Stimulated activated CD8-positive, alpha-beta memory T cell treated with anti-CD3 and anti-CD28 coated beads, Interleukin-4, amount 100 ng/mL, for 24 hours (primary cell): ENCODE measurements at places on chromosomes 13 and 19.

DNA sequence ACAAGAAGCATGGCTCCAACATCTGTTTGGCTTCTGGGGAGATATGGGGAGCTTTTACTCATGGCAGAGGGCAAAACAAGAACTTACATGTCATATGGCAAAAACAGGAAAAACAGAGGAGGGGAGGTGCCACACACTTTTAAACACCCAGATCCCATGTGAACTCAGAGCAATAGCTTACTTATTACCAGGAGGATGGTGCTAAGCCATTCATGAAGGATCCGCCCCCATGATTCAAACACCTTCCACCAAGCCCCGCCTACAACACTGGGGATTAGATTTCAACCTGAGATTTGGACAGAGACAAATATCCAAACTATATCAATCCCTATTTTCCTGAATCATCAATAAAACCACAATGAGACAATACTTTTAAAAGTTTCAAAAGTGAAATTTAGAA is 712.1 kb downstream of the PCDH9 start:
- DNase-seq = no peak

DNA sequence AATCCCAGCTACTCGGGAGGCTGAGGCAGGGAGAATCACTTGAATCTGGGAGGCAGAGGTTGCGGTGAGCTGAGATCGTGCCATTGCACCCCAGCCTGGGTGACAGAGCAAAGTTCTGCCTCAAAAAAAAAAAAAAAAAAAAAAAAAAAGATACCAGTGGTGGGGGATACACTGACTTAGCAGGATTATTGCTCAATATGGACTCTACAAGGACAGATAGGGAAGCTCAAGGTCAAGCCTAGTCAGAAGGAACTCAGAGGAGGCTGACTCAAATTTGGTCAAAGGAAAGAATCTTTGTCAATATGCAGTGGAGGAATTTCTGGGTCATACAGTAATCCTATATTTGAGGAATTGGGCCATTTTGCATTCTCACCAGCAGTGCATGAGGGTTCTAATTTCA is 6.7 kb upstream of the DIAPH3 start:
- DNase-seq = no peak

- DNase-seq = no peak
These were observed 3.2 kb downstream of the ATP4B start for GRCh38 chr13:113654591-113655345.

DNA sequence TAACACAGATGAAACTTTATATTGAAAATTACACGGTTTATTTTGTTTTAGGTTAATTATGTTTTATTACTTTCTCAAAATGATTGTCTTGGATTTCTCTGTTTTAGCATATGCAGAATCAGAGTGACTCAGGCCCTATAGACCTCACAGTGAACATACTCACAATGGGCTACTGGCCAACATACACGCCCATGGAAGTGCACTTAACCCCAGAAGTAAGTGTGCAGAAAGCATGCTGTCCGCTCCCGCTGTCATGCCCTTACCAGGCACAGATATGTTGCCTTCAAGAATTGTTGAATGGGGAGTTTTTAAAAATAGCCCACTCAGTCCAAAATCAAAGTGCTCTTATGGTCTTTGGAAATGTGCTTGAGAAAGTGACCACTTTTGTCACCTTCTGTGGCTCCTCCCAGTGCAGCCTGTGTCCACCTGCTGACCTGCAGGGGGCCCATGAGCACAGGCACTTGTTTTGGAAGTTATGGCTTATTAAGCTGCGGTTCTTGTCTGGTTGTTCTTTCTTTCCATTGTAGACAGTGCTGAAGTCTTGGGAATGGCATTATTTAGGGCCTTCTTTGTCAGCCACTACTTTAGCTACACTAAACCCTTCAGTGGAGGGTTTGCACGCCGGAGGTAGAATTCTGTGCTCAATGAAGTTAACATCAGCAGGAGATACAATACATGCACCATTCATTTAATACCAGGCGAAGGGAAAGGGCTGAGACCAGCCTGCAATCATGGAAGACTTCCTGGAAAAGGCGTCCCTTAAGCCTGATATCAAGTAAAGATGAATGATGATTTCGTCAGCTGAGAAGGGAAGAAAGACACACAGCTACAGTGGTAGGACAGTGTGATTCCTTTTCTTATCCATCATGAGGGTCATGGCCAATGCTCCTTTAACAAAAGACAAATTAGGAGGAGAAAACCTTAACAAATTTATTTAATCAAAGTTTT is 36.7 kb downstream of the CUL4A start:
- no peak for DNase-seq

- DNase-seq = no peak
These were observed 127.9 kb downstream of the SLITRK6 start for GRCh38 chr13:85671336-85671735.

- DNase-seq = no peak
These were observed 93.5 kb downstream of the ATP11A start for GRCh38 chr13:112783135-112783977.

DNA sequence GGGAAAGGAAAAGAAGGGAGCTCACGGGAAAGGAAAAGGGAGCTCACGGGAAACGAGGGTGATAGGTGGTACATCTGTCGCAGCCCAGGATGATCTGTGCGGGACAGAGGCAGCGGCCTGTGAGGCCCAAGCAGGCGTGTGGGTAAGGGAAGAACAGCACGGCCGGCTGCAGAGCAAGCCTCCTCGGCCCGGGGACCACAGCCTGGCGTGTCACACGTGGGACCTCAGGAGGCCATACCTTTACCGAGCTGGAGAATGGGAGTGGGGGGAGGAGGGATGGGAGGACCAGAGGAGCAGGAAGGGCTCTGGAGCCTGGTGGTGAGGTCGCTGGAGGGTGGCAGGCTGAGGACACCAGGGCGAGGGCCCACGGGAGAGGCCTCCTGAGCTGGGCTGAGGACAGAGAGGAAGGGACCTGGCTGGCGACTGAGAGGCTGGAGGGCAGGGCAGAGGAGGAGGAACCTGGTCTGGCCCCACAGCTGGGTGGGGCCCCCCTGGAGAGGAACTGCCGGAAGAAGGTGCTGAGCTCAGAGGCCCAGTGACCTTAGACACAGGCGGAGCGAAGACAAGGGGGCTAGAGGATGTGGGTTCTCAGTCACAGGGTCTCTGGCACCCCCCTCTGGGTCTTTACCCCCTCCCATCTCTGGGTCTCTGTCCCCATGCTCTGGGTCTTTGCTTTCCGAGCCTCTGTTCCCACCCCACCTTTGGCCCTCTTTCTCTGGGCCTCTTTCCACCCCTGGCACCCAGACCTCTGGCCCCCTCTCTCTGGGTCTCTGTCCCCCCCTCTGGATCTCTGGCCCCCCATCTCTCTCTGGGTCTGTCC is 2.9 kb upstream of the FTL start:
- no peak for DNase-seq

- DNase-seq = no peak
These were observed 59.4 kb upstream of the WASF3 start for GRCh38 chr13:26497968-26498511.

DNA sequence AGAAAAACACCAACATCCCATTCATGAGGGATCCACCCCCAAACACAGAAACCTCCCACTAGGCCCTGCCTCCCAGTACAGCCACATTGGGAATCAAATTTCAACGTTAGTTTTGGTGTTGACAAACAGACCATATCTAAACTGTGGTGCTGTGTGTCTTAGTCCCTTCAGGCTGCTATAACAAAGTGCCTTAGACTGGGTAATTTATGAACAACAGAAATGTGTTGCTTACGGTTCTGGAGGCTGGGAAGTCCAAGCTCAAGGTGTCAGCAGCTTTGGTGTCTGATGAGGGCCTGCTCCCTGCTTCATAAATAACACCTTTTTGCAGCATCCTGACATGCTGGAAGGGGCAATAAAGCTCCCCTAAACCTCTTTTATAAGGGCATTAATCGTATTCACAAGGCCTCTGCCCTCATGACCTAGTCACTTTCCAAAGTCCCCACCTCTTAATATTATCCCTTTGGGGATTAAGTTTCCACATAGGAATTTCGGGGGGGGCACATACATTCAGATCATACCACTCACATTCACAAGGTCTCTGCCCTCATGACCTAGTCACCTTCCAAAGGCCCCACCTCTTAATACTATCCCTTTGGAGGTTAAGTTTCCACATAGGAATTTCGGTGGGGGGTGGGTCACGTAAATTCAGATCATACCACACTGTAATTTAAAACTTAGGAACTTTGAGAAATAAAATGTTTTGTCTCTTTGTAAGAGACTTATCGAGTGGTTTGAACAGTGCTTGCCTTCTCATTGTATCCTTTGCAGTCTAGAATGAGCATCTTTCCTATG is 27.5 kb downstream of the ZNF507 start:
- no peak for DNase-seq

DNA sequence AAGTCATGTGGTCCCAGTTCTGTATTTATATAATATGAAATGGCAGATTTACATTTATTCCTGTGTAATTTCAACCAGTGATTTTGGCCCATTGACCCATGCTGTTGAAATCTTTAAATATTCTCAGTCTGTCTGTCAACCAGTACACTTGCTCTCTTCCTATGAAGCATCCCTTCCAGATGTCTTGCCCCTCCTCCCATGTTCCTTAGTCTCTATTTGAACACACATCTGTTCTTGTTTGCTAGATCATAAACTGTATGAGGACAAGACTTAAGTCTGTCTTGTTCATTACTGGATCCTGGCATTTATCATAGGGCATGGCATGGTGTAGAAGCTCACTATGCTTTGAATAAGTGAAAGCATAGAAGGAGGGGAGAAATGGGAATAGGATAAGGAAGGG is 34.9 kb downstream of the STARD13 start:
- DNase-seq = no peak

DNA sequence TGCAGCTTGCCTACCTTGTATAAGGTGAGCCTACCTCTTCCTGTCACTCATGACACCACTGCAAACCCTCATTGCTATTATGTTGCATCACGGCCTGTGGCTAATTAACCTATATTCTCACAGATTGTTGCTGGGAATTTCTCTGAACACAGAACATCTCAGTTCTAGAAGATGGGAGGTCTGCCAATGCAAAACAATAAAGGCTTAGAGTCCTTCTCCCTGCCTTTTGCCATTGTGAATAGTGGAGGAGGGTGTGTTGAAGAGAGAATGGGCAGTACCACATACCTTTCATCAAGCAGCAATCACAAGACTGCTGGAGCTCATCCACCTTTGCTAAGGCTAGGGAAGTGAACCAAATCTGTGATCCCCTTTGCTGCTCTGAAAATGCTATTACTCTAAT is 34.4 kb downstream of the WDFY2 start:
- DNase-seq = no peak

DNA sequence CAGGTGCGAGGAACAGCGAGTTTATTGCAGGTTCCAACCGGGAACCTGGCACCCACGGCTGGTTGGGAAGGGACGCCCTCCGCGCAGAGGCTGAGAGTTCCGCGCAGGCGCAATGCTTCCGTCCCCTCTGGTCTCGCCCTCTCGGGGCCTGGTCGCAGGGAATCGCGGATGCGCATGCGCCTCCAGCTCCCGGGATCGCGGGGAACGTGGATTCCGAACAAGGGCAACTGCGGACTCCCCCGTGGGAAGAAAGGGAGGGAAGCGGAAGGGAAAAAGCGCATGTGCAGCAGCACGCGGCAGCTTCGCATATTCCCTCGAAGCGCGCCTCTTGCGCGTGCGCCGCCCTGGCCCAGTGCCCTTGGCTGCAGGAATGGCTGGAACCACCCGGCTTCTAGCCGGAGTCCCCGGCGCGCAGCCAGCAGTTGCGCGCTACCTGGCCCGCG is 1.1 kb downstream of the TSSK6 start:
- DNase-seq = no peak

GRCh38 chr13:90732049-90732448 is 615.4 kb upstream of the MIR17HG start:
- DNase-seq = no peak

GRCh38 chr13:33994198-33994597 is 176.2 kb downstream of the RFC3 start:
- no peak for DNase-seq

- no peak for DNase-seq
These were observed 215.7 kb downstream of the TEX29 start for GRCh38 chr13:111536075-111536642.

DNA sequence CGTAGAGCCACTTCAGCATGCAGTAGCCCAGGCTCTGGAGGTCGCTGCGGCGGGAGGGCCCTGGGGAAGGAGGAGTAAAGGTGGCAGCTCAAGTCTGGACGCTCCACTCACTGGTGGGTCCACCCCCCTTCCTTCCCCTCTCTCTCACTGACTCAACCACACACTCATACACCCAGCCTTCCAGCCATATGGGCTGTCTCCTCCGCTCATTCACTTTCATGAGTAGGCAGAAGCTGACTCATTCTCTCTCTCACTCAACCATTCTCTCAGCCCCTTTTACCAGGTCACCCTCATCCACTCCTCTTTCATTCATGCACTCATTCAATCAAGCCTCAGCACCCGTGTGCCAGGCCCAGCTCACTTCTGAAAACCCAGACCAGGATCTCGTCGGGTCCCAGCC is 27.5 kb upstream of the SIGLEC11 start:
- DNase-seq = no peak

DNA sequence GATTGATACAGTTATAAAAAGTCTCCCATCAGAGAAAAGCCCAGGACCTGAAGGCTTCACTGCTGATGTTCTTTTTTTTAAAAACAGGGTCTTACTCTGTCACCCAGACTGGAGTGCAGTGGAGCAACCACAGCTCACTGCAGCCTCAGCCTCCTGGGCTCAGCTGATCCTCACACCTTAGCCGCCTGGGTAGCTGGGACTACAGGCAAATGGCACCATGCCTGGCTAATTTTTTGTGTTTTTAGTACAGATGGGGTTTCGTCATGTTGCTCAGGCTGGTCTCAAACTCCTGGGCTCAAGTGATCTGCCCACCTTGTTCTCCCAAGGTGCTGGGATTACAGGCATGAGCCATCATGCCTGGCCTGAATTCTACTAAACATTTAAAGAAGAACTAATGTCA is 33.1 kb downstream of the TEX29 start:
- DNase-seq = no peak

- no peak for DNase-seq
These were observed 36.1 kb upstream of the KLF2 start for GRCh38 chr19:16288544-16288943.

DNA sequence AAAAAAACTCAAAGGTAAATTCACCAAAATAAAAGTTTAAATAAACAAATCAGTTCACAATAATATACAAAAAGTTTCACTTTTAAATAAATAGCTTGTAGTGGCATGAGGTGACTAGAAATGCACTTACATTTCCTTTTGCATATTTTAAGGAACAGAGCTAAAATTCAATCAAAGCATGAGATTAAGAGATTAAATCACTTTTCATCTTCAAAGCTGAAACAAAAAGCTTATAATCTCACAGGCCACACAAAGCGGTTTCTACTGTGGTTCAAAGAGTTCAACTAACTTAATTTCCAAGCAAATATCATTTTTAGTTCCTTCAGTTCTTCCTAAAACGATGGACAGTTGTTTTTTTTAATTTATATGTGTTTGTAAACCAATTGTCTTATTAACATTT is 38.9 kb downstream of the TSC22D1 start:
- DNase-seq = no peak

- no peak for DNase-seq
These were observed 78.7 kb downstream of the RNF17 start for GRCh38 chr13:24842549-24843274.

DNA sequence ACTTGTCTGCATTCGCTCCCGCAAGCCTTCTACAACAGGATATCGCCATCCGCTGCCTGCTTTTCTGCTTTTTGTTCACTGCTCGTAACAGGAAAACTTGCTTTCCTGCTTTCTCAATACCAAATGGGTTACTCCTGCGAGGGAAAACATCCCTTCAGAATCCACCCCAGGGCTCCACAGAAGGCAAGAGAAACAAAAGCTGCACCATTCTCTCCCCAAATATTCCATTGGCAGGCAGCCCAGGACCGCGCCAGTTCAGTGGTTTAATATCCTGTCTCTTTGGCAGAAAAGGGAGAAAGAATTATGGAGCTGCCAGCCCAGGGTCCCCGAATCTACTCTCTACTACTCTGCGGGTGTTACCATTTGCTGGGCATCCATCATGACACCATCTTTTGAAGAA is 84.7 kb upstream of the DOCK9 start:
- no peak for DNase-seq
